ENCODE measurements at places on chromosomes 2 and 18. TPM values are rescaled to one million over a fixed set of nuclear protein-coding genes. Genes with fewer than 3 reads are reported as not detected.

GRCh38 chr2:120466704-120467054, 120.7 kb downstream of the INHBB start:
- no peaks in the 10 kb centered on the region for H3K4me1 ChIP-seq
- H3K4me3 ChIP-seq: no peak overlapping the region
- no peaks in the 10 kb centered on the region for H3K36me3 ChIP-seq

The LRRTM1 gene
- 0.09 TPM for total RNA-seq

DNA sequence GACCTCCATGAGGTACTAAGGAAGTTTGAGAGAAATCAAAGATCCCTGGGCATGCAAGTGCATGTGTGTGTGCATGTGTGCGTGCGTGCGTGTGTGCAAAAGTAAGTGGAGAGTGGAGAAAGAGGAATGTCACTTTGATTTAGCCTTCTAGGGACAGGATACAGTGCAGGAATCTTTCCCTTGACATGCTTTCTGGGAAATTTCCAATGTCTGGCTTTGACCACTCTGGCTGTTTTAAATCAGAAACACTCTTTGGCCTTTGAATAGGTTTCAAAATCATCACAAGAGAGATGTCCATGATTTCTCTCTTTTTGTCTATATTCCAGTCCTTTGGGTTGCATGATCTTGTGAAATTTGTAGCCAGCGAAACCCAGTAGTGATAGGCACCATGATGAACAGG, 162.0 kb downstream of the ALK start:
- DNase-seq: no peak
- H3K27ac ChIP-seq: no peak overlapping the region
- no peaks in the 10 kb centered on the region for H3K36me3 ChIP-seq
- H3K4me1 ChIP-seq: no peaks in the 10 kb centered on the region
- no peaks in the 10 kb centered on the region for H3K27me3 ChIP-seq

The FAHD2A gene
- total RNA-seq: 24.9 TPM

The DLGAP1 gene
- 32.8 TPM for total RNA-seq

The GCG gene
- total RNA-seq: not detected

Measured in kidney (tissue), 22 donors.